ENCODE measurements at places on chromosomes 12 and 14.
A peak's percentile ranks its signal among the peaks of the same experiment; 100 is the strongest.

GRCh38 chr12:101777485-101777884 is 38.2 kb upstream of the SYCP3 start:
- peak; percentile 42 for DNase-seq

DNA sequence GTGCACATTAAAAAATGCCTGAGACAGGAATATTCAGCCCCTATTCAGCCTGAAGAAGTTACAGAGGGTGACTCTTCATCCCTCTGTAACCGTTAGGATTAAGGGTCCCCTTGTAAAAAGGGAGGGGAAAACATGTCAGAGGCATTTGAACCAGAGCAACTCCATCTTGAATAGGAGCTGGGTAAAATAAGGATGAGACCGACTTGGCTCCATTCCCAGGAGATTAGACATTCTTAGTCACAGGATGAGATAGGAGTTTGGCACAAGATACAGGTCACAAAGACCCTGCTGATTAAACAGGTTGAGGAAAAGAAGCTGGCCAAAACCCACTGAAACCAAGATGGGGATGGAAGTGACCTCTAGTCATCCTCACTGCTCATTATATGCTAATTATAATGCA is 19.9 kb upstream of the MDM1 start:
- DNase-seq: no peak

GRCh38 chr12:121512561-121512960 is 68.3 kb downstream of the KDM2B start:
- DNase-seq: no peak

DNA sequence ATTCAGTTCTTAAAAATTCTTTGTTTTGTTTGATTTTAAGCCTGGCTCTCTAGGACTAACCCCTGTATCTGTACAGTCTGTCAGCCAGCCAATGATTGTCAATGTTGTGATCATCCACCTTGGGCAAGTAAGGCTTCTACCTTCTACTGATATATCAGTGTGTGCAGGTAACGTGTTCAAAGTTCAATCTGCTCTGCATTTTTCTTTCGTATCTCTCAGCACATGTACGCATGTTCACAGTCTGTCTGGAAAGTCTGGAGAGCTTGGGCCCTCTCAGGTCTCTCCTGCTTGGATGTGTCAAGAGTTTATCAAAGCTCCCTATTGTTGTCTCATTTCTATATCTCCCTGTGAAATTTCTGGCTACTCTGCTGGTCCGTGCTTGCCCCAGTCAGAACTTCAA is 138.6 kb upstream of the VRK1 start:
- no peak for DNase-seq

DNA sequence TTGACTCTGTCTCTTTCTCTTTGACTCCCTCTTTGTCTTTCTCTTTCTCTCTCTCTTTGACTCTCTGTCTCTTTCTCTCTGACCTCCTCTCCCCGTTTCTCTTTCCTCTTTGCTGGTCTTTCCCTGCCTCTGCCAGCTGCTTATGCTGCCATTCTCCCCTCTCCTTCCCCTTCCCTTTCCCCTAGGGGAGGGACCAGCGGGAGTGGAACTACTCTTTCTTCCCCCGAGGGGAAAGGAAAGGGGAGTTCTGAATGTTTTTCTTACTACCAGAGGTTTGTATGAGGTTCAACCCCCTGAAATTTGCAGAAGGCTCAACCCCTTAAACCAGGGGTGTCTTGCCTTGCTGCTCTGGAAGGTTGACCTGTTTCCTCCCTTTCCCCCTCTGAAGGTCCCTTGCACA is 24.7 kb upstream of the RNASE1 start:
- DNase-seq: no peak

GRCh38 chr12:95231190-95231589 is 13.6 kb downstream of the VEZT start:
- no peak for DNase-seq

GRCh38 chr12:49950273-49951251 is at the start of gene AQP2:
Gene AQP2, plus strand, starts transcription at chr12:49950737. Its CDS starts 94 bp downstream, at chr12:49950831.
- DNase-seq: no peak

DNA sequence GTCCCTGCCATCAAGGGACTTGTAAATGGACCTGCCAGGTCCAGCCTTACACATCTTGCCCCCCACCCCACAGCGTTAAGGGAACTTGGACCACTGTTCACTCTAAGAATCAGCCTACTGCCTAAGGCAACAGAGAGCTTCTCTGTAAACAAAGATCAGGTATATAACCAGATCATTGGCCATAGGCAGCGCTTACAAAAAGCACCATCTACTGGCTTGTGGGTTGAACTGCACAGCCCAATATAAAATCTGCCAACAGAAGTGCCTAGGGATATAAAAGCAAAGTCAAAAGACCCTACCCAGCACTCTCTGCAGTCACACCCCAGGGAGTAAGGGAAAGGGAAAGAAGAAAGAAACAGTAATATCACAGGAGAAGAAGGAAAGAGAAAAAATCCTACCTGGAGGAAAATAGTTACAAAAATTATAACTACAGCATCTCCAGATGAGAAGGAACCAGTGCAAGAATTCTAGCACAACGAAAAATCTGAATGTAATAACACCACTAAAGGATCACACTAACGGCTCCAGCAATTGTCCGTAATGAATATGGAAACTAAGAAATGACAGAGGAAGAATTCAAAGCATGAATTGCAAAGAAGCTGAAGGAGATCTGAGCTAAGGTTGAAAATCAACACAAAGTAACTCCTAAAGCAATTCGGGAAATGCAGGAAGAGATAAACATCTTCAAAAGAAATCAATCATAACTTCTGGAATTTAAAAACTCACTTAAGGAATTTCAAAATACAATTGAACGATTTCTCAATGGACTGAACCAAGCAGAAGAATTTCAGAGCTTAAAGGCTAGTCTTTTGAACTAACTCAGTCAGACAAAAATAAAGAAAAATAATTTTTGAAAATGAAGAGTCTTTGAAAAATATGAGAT is 95.2 kb upstream of the PCED1B start:
- DNase-seq: no peak

DNA sequence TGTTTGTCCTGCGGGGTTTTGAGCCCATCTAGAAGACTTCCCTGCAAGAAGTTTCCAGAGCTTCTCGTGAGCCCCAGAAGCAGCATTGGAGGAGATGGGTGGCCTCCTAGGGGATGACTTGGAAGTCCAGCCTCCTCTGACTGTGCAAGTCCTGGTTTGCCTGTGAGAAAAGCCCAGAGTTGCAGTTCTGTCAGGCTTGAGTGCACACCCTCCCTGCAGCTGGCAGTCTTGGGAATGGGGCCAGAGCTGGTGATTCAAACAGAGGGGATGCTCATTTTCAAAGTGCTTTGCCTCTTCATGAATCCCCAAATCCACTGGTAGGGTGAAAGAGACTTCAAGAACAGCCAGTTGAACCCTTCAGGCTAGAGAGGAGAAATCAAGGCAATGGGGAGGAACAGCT is 3.9 kb upstream of the PPP1R1A start:
- DNase-seq: no peak
